NCI-H460 (cell line): ENCODE measurements at places on chromosomes 7 and 10. TPM values are rescaled to one million over a fixed set of nuclear protein-coding genes. Genes with fewer than 3 reads are reported as not detected.

- DNase-seq: peak; percentile 36
Measured at GRCh38 chr7:122528879-122529481, 169.9 kb downstream of the RNF133 start.

DNA sequence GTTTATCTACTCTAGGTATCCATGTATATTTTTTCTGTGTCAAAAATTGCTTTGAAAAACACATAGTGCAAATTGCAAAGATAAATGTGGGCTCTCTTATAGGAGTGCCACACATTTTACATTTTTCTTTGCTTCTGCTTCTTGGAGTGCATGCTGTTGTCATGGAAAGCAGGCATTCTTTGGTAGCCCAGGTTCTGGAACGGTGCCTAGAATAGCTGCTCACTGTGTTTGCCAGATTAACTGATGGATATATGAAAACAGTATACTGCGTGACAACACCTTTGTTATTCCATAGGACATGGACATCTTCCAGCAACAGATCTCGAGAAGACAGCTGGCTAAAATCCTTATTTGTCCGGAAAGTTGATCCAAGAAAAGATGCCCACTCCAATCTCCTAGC, 13.4 kb downstream of the NIPSNAP2 start:
- no peak for DNase-seq

AKR1C4 gene
- not detected in 2 replicates for total RNA-seq

- no peak for DNase-seq
Measured at GRCh38 chr10:24664991-24665390, 58.7 kb downstream of the ARHGAP21 start.

DNA sequence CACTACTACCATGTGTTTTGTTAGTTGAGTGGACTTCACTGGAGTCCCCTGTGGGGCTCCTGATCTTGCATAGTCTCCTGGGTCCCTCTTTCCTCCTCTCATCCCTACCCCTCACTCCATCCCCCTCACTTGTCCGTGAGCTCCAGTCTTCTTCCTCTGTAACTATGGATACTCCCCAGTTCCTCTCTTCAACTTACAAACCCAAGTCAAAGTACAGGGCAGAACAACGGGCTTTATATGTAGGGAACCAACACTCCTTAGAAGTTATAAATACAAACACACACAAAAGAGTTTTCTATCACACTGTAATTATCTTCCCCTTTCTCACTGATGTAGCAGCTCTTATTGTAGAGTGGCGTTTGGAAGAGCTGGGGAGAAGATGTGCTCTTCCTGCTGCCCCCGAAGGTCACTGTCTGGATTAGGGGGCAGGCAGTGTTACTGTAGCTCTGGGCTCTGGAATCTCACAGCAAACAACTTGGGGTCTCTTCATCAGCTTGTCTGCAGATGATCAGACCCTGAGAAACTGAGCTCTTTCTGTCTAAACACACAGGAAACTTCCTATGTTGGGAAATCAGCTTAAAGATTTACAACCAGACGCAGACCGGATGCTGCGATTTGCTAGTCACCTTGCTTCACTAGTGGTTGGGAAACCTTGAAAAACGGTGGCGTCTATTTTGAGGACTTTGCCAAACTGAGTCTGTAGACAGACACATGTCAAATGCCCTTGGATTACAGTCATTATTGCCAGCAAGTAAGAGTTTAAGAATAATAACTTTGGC, 13.6 kb downstream of the SNX10 start:
- DNase-seq: no peak

DNA sequence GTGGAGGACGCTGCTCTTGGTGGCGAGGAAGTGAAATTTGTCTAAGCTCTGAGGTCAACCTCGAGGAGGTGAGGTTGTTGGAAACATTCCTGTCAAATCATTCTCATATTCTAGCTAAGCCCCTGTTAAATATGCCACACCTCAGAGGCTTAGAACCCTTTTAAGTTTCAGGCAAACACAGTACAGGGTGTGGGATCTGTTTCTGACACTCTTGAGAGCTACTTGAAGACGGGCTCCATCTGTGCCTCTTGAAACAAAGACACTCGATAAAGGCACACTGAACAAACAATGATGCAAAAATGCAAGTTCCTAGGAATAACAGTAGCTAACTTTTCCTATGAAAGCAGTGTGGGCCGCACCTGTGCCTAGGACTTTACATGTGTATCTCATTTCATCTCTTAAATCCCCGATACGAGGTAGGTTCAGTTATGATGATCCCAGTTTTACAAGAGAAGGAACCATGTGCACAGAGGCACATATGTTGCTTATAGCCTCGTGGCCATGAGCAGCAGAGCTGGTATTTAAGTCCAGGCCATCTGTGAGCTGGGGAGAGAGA, 299.2 kb downstream of the CCDC3 start:
- DNase-seq: no peak

- no peak for DNase-seq
Measured at GRCh38 chr7:132871419-132871818, 210.5 kb downstream of the CHCHD3 start.

DNA sequence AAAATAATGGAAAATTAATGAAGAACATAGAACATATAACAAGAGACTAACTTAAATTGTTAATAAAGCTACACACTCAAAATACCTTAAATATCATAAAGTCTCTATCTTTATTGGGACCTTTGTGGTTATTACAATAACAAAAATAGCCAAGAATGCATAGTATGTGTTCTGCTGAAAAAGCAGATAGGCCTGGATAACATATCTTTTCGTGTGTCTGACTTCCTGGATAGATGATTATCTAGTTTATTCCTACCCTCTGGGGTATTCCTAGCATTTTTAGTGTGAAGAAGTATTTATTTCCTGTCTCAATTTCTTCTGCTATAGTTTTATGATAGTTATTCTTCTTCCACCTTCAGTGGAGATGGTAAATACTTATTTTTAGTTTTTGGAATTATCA, 36.5 kb downstream of the CALCR start:
- no peak for DNase-seq

PPP1R17 gene
- total RNA-seq: not detected in 2 replicates

GRCh38 chr10:52652431-52653262, 119.9 kb downstream of the MBL2 start:
- DNase-seq: no peak

MLXIPL gene
- total RNA-seq: 1.6 and 1.9 TPM in 2 replicates

GRCh38 chr7:593324-594115, 73.9 kb upstream of the PDGFA start:
- DNase-seq: no peak

- no peak for DNase-seq
Measured at GRCh38 chr7:148028165-148028564, 562.4 kb upstream of the C7orf33 start.

DNA sequence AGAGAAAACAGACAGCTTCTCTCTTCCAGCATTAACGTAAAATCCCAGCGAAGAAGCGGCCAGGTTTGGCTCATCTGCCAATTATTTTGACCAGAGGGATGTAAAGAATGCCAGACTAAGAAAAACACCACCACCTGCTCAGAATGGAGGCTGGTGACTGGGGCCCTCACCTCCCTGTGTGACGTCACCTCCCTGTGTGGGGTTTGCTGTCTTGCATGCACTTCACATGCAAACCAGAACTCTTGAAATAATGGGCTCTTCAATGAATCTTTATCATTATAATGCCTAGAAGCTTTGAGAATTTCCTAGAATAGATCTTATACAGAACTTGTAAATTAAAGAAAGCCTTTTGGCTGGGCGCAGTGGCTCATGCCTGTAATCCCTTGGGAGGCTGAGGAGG, 101.8 kb upstream of the WAC start:
- DNase-seq: no peak

GRCh38 chr7:143487566-143487965, 9.9 kb downstream of the TAS2R41 start:
- DNase-seq: no peak

- no peak for DNase-seq
Measured at GRCh38 chr10:106643473-106643872, 521.0 kb downstream of the SORCS1 start.

WASHC2A gene
- total RNA-seq: 21.3 and 34.6 TPM in 2 replicates

DNA sequence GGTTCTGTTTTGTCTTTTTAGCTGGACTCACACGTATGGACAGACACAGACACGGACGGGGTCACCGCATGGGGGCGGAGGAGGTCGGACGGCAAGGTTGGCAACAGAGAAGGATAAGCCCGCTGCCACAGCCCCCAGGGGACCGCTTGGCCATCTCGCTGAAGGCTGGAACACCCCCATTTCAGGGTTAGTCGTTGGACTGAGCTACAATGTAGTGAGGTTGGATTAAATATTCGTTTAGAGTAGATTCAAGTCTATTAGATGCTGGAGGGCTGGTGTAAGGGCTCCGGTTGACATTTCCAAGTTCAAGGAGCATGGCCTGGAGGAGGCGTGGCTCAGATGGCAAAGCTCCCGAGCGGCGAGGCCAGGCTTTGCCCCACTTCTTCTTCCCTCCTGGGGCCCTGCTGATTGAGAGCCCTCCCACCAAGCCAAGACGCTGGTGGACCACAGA, 35.2 kb downstream of the PPIF start:
- DNase-seq: no peak

DNA sequence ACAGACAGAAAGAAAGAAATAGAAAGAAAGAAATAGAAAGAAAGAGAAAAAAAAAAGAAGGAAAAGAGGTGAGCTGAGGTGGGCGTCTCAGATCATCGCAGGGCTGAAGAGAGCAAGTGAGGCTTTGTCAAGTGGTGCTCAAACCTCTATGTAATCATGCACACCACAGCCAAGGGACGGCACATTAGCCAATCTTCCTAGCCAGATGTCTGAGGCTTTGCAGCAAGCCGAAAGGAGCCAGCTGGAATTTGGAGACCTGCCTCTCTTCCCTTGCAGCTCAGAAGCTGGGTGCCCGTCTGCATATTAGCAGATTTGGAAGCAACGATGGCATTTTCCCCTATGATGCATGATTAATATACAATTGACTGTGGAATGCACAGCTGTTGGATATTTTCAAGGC, 52.5 kb downstream of the ADRA2A start:
- DNase-seq: no peak

METTL27 gene
- 4.3 and 5.1 TPM in 2 replicates for total RNA-seq

GRCh38 chr7:25009257-25009656, 29.3 kb upstream of the OSBPL3 start:
- peak; percentile 14 for DNase-seq

VAX1 gene
- total RNA-seq: 0.25 and 0.40 TPM in 2 replicates

- no peak for DNase-seq
Measured at GRCh38 chr10:101568054-101568745, 19.9 kb downstream of the POLL start.

DNA sequence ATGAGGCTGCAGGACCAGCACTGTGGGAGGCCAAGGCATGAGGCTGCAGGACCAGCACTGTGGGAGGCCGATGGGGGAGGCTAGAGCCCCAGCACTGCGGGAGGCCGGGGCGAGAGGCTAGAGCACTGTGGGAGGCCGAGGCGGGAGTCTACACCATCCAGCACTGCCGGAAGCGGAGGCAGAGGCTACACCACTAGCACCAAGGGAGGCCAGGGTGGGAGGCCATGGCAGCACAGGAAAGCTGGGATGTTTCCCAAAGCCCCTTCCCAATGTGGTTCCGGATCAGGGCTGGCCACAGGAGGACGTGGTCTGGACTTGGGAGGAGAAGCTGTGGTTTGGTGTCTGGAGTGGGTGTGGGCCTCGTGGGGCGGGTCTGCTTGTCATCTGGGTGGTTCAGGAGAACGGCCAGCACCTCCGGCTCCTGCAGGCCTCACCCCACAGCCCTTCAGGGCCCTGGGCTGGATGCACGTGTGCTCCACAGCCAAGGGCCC, 43.6 kb downstream of the PDGFA start:
- no peak for DNase-seq

- peak; percentile 87 for DNase-seq
Measured at GRCh38 chr10:74589226-74589673, 237.2 kb upstream of the KAT6B start.

CCDC172 gene
- total RNA-seq: not detected in 2 replicates

HOXA10 gene
- 9.8 and 11.9 TPM in 2 replicates for total RNA-seq

GRCh38 chr7:134502463-134503371, 24.6 kb upstream of the AKR1B10 start:
- no peak for DNase-seq

- DNase-seq: no peak
Measured at GRCh38 chr10:127474501-127474900, 74.6 kb upstream of the NPS start.

TDRD1 gene
- not detected in 2 replicates for total RNA-seq

OR6V1 gene
- total RNA-seq: not detected in 2 replicates

ST8SIA6 gene
- total RNA-seq: 0.09 and 0.57 TPM in 2 replicates

ADCYAP1R1 gene
- total RNA-seq: not detected in 2 replicates
